HuH-7.5 (cell line): ENCODE measurements at places on chromosomes 4 and X.

GRCh38 chr4:5206016-5206790, 154.9 kb downstream of the STK32B start:
- DNase-seq: no peak

DNA sequence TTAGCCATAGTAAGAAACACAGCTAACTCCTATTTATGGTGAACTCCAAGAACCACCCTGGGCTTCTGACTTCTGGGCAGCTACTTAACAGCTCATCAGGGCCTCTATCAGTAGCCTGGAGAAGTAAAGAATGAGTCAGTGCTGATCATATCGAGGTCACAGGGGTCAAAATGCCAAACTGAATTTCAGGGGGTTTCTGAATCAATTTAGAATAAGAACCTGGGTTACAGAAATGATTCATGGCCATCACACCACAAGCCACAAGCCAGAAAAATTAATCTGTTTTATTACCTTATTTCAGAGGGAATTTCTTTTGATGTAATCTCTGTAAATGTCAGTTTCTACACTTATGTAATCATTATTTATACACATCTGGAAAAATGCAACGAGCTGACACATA, 64.4 kb downstream of the CHST7 start:
- no peak for DNase-seq

DNA sequence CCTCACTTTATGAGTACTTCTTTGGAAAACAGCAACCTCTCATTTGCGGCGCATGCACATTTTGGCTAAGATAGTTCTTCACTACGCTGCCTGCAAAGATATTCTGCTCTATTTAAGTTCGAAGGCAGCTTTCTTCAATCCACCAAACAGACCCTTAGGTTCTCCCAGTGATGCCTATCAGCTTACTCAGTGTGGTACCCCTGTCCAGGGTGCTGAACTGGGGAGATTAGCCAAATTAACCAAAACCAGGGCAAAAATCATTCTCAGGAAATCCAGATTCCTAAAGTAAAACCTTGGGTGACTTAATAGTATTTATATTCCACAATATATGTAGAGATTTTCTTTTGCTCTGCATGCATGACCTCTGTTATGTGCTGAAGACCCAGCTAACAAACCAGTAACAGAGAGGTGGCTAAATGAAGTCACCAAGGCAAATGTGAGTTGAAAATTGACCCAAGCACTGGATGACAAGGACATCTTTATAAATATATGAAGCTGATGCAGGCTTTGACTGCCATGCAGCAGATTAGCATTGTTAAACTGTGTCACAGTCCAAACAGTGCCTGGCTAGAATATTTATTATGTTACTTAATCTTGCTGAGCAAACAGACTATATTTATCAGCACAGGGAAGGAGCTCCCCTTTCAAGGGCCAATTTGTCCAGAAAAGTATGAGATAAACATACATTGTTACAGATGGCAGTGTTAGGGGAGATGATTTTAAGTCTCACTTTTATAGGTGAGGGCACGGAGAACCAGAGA, 418.2 kb downstream of the STIM2 start:
- DNase-seq: no peak

GRCh38 chr4:181682367-181683047, 560.7 kb upstream of the TENM3 start:
- no peak for DNase-seq

DNA sequence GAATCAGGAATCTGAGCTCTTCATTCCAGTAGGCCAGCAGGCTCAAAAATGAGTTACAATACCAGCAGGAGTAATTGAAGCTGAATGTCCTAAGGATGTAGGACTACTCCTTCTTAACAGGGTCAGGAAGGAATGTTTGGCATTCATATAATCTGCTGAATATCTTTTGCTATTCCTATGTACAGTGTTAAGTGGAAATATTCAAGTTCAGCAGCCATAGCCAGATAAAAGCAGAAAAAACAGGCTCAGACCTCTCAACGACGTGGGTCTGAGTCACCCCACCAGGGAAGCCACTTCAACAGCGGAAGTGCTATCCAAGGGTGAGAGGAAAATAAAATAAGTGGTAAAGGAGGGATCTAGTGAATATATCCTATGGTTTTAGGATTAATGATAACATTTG, 577.0 kb downstream of the SPOCK3 start:
- DNase-seq: no peak

- DNase-seq: no peak
Observed at GRCh38 chr4:186727977-186728519, 4.4 kb upstream of the FAT1 start.
